ENCODE measurements at places on chromosomes 2 and 18.

GRCh38 chr2:206435742-206436141 is 7.6 kb upstream of the ADAM23 start:
- no peak for DNase-seq

GRCh38 chr18:46916551-46917107 is 678 bp downstream of the PIAS2 start:
- DNase-seq, result no peak

- DNase-seq, result no peak
Observed at GRCh38 chr2:145918951-145919350, 1399.0 kb upstream of the ZEB2 start.

GRCh38 chr2:19355014-19355405 is 3.4 kb downstream of the OSR1 start:
- no peak for DNase-seq

- no peak for DNase-seq
Observed at GRCh38 chr2:105546628-105546974, 147.8 kb upstream of the FHL2 start.

Measured in NCI-H2029 treated with DMSO at 0.1 percent for 48 hours (cell line).